ENCODE measurements at places on chromosomes 7 and 10.

GRCh38 chr10:16184096-16184597, 252.7 kb upstream of the PTER start:
- no peak for DNase-seq

GRCh38 chr10:64115471-64115870, 594.3 kb downstream of the REEP3 start:
- no peak for DNase-seq

DNA sequence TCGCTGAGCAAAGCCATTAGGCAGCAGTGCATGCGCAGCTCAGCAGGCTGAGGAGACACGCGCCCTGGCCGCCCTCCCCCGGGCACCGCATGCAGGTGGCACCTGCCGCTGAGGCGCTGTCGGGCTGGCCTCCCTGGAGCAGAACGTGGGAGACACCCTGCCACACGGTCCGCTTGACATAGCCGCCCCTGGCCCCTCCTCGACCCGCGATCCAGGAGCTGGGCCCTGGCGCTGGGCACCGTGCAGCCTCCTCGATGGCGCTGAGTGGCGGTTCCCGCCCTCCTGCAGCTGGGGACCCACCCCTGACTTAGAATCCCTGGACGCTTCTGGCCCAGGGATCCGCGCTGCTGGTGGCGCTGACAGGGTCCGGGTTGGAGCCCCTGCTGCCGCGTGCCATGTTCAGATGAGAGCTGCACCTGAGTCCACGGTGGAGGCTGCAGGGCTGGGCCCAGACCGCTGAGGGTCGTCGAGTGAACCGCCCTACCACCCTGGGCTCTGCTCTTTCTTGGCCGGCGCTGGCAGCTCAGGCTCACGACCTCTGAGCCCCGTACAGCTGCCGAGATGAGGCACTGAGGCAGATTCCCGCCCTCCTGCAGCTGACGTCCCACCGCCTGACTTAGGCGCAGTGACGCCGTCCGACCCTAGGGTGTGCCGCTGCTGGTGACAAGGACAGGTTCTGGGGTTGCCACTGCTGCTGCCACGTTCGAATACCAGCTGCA, 116.8 kb downstream of the OR13A1 start:
- DNase-seq: no peak

- DNase-seq: peak; percentile 15
These were observed 116.0 kb downstream of the NPTX2 start for GRCh38 chr7:98733036-98733435.

GRCh38 chr10:104907521-104907920, 266.4 kb downstream of the SORCS3 start:
- DNase-seq: no peak

DNA sequence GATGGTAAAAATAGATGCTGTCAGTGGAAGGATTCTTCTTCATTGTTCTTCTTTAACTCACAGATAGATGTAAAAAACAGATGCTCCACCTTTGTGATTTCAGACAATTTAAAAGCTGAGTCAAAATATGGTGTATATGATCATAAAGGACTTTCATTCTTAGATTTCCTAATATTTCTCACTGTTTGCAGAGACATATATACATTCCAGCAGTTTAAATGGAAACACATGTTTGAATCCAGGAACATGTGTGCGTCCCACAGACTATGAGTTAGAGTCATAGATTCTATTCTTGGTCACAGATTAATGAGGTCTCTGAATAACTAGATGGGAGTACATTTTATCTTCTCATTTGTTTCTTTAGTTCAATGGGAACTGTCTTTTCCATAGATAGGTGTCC, 109.6 kb downstream of the BICC1 start:
- DNase-seq: no peak

DNA sequence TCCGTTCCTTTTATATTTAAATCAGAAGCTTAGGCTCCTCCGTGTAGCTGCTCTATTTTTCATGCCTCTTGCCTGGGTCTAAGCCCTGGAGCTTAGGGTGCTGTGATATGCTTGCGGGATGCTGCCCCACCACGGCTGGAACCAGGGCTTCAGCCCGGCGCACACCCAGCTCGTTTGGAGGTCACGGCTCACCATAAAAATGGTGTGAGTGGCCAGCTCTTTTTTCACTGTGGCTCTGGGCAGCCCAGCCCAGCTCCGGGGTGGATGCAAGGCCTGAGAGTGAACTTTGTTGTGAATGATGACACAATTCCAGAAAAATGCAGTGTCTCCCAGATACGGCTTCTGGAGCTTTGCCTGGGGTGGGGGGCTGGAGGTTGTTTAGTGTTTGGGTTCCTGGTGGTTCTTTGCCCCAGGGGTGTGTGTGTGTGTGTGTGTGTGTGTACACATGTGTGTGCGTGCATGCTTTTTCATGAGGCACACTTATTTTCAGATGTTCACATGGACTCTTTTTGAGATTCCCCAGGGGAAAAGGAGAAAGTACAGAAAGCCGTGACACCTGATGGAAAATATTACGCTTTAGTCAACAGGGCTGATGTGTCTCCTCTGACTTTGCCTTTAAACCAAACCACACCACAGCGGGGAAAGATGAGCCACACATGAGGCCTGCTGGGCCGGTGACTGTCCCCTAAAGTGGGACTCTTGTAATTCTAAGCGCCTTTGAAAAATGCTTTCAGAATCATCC, 46.2 kb downstream of the GRK5 start:
- peak; percentile 80 for DNase-seq

DNA sequence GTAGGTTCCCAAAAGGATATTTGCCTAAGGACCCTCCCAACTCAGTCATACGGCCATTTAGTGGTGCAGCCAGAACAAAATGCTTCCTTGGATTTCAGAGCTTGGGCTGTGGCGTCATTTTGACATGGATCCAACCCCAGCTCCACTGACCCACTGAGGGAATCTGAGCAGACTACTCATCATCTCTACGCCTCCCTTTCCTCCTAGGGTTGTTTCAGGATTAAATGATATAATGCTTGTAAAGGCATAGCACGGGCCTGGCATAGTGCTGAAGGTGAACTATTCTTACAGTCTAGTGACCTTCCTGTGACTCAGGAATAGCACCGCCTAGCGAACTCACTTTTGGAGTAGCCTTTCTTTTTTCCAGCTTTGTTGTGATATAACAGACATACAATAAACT, 70.3 kb upstream of the LOXL4 start:
- DNase-seq: no peak

DNA sequence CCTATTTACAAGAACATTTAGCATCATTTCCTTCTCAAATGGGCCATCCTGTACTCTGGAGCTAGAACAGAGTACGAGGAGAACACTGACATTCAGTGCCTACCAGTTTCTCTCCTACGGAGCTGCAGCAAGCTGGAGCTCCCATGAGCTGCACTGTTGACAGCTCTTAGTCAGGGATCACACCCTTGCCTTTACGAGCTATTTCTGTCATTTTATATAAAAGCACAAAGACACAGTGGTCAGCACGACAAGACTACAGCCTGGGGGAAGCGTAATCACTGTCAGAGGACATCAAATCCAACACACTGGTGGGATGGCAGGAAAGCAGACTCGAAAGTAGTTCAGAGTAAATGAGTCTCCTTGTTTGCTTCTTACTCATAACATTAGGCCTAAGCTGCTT, 2.7 kb downstream of the CDCA7L start:
- peak; percentile 77 for DNase-seq

- no peak for DNase-seq
These were observed 1211.3 kb downstream of the REEP3 start for GRCh38 chr10:64732372-64732957.

- no peak for DNase-seq
These were observed 75.5 kb downstream of the UBE2H start for GRCh38 chr7:129877146-129877792.

- DNase-seq: no peak
These were observed 41.6 kb upstream of the MET start for GRCh38 chr7:116630357-116630756.

DNA sequence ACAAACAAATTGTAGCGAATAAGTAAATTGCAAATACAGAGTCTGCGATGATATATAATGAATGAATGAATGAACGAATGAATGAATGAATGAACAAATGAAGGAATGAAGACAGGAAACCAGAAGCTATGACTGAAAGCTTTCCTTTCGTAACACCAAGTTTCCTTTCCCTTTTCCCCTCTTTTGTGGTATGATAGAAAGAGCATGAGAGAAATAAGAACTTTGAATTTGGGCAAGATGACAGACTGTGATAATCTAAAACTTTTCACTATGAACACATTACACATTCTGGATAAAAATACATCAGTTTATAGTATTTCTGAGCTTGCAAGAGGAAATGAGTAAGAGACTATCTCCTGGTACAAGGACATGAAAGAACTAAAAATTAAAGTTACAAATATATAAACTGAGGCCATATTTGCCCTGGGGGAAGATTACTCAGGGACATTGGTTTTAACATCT, 8.4 kb upstream of the UCN3 start:
- no peak for DNase-seq

GRCh38 chr10:43214956-43215561, 51.8 kb downstream of the RASGEF1A start:
- no peak for DNase-seq

- DNase-seq: peak; percentile 41
These were observed 55.7 kb downstream of the GSDME start for GRCh38 chr7:24701261-24702235.

GRCh38 chr10:53088961-53089360, 316.4 kb upstream of the MBL2 start:
- no peak for DNase-seq

GRCh38 chr7:98107313-98107721, 655 bp downstream of the LMTK2 start:
- DNase-seq: no peak

DNA sequence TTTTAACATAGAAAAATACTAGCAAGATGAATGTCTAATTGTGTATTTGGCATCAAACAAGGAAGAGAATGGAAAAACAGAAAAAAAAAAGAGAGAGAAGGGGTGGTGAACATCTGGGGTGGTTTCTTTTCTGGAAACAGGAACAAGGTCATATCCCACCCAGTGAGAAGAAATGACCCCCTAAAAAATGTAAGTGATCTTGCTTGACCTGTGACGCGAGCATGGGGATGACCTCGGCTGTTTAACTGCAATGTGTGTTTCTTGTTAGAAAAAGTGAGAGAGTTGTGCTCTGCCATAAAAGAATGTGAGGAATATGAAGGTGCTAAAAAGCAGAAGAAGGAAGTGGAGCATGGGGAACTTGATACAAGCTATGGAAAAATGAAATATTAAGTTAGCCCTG, 258.5 kb downstream of the AGMO start:
- DNase-seq: no peak

- peak; percentile 93 for DNase-seq
These were observed at the start of gene PPP3CB for GRCh38 chr10:73495884-73496674. TSS of gene PPP3CB (minus strand) at chr10:73496024. CDS start at chr10:73495889, 135 bp downstream.

GRCh38 chr10:70990681-70991080, 102.3 kb upstream of the PCBD1 start:
- no peak for DNase-seq

DNA sequence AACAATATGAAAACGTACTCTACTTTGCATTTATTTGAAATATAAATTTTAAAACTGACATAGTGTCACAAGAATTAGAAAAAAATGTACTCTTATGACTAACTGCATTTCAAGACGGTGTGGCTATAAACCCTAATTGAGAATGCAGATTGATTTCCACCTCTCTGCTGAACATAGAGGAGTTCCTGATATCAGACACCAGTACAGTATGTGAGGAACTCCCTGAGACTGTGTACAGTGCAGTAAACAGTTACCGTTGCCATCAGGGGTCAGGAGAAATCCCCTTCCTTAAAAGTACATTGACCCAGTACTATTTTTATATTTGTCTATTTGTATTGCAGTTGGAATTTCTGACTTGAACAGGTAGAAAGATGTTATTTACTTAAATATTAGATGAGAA, 61.8 kb upstream of the DKK1 start:
- DNase-seq: no peak

DNA sequence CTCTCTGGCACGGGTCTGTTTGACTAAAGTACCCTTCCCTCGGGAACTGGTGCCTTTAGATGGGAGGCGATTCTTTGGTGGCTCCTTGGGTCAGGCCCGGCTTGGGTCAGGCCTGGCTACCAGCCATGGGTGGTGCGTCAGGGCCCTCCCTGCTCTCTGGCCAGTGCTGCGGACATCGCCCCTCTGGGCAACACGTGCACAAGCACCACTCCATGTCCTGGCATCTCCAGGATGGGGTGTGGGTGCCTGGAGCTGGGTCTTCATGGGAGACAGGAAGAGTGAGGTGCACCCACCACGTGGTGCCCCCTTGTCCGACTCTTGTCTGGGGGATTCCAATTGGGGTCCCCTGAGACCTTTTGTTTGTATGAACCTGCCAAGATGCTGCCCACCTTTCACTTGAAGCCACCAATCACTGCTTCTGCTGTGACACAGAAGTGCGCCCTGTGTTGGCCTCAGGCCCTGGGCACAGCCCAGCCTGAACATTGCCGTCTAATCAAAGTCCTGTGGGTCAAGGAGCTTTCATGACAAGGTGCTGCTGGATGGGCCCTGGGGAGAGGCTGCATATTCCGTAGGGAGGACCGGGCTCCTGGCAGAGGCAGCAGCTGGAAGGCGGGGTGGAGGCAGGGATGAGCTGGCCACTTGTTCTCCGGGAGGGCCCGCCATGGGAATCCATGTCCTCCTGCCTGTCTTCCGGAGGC, 11.1 kb upstream of the PWWP2B start:
- no peak for DNase-seq

DNA sequence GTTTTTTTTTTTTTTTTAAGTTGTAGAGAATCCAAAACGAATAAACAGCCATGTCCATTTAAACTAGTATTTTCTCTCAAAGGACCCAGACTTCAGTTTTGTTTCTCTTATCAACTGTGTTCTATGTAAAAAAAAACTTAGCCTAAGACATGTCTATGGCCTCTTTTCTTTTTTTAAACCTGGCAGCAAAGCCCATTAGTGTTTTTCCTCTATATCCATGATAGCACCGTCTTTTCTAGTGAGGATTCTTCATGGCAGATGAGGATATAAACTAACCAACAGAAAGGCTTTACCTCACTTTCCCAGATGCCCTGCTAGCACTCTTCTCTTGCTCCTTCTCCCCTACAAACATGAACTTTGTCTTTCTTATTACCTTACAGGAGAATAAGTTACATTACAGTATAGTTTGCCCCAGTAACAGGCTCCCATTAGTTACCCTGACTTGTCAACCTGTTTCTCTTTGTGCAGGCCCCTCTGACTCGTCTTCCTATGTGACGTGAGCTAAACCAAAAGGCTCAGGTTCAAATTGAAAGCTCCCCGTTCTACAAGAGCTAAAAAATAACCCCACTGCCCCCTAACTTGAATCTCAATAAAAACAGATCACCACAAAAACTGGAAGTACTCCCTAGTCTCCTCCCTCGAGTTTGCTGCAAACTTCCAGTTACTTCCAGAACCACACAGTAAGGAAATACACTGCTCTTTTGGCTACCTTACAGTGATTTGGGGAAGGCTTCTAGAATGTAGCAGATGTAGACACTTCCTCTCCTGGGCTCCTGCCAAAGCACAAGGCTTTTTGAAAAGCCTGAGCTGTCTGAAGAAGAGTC, 20.1 kb downstream of the P4HA1 start:
- DNase-seq: no peak

- DNase-seq: peak; percentile 54
These were observed 33.1 kb upstream of the NEUROD6 start for GRCh38 chr7:31373337-31374289.

DNA sequence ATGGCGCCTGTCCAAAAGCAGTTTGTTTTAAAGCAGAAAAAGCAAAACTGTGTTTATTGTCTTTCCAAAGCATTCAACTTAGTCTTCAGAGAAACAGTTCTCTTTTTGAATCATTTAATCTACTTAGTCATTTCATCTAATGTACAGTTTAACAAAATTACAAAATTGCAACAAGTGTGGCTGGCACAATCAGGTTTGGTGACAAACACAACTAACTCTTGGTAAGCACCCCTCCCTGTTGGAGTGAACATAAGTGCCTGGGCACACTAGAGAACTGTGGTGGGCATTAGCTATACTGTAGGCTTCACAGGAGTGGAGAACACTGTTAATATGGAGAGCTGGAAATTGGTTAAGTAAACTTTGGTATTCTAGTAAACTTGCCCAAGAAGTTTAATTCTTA, 6.9 kb downstream of the CREM start:
- DNase-seq: no peak
